Esophagus squamous epithelium (tissue), 5 donors: ENCODE measurements at places on chromosomes 12 and 14.

DNA sequence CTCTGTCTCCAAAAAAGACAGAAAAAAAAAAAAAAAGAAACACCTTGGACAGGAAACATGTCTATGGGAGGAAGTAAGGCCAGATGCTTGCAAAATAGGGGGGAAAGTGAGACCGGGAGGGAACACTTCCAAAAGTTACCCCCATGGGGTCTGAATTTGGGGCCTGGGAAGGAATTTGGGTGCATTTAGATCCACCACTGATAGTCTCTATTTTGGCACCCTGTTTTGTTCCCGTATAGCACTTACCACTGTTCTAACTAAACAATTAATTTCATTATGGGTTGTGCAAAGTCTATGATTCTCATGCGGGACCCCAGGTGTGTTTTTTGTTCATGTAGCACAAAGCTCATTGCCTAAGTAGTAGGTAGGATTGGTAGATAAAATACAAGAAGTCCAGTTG, 1.4 kb upstream of the MLEC start:
- DNase-seq = no peak

DNA sequence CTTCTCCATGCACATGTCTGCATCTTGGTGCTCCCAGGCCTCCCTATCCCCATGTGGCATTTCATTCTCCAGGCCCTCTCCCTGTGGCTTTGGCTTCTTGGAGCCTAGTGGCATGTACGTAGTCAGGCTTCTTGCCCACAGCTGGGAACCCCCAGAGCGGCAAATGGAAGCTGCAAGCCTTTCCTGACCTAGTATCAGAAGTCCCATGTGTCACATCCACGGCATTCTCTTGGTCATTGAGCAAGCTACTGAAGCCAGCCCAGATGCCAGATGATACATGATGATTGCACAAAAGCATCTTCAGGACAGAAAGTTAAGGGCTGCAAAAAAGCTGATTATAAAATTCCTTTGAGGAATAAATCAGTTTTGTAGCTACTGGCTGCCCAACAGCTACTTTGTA, 154.9 kb downstream of the PELI2 start:
- DNase-seq = no peak

- DNase-seq = no peak
These were observed 216.0 kb upstream of the DAAM1 start for GRCh38 chr14:58972233-58973017.

- no peak for DNase-seq
These were observed 7.5 kb downstream of the VTI1B start for GRCh38 chr14:67666750-67667449.

DNA sequence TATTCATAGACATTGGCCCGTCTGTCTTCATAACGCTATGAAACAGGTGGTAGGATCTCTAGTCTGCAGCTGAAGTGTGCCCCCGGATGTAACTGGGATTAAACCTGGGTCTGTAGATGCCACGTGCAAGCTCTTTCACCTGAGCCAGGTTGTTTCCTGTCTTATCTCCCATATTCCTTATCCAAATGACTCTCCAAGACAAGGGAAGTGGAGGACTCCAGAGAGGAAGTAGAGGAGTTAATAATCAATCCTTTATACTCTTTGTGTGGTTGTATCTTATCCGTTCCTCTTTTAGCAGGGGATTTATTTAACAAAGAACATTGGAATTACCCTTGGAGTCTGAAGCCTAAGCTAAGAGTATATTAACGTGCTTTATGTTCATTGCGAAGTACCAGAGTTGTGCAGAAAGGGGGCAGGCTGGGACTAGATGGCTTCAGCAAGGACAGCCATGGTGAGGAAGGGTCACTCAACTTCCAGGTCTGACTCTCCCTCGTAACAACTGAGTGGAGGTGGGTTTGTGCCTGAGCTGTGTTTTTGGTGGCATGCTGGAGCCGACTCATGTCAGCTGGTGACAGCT, 82.8 kb downstream of the RIN3 start:
- DNase-seq = no peak

- DNase-seq = no peak
These were observed 50.8 kb downstream of the ARL1 start for GRCh38 chr12:101356794-101357193.

GRCh38 chr12:104313568-104314241, 10.2 kb downstream of the EID3 start:
- DNase-seq = no peak

DNA sequence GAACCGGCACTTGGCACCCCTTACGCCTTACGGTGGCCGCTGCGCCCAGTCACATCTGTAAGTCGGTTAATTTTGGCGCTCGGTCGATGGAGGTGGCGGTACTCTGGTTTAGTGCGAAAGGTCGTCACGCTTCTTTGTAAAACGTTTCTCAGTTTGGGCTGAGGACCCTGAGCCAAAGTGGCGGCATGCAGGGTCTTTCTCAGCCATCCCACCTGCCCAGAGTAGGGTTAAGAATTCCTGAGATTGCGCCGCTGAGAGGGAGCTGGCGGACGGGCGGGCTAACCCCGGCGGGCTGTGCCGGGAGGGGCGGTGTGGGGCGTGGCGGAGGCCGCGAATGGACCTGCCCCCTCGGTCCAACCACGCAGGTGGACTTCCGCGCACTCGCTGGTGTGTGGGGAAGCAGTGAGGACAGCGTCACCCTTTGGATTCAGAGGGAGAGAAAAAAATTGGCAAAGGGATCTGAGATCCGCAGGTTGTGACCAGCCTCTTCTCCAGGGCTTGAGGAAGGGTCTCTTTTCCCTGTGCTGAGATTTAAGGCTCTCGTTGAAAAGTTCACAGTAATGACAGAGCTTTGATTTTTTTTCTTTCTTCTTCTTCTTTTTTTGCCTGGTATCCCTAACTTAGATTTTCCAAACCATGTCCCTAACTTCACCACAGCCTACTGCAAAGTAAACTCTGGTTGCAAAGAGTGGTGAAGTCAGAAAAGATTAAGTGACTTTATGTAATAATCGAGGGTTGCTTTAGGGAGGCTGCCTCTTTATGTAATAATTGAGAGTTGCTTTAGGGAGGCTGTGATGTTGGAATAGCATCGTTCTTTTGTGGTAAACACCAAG, 602 bp upstream of the FBXO33 start:
- DNase-seq = peak; percentile 75

DNA sequence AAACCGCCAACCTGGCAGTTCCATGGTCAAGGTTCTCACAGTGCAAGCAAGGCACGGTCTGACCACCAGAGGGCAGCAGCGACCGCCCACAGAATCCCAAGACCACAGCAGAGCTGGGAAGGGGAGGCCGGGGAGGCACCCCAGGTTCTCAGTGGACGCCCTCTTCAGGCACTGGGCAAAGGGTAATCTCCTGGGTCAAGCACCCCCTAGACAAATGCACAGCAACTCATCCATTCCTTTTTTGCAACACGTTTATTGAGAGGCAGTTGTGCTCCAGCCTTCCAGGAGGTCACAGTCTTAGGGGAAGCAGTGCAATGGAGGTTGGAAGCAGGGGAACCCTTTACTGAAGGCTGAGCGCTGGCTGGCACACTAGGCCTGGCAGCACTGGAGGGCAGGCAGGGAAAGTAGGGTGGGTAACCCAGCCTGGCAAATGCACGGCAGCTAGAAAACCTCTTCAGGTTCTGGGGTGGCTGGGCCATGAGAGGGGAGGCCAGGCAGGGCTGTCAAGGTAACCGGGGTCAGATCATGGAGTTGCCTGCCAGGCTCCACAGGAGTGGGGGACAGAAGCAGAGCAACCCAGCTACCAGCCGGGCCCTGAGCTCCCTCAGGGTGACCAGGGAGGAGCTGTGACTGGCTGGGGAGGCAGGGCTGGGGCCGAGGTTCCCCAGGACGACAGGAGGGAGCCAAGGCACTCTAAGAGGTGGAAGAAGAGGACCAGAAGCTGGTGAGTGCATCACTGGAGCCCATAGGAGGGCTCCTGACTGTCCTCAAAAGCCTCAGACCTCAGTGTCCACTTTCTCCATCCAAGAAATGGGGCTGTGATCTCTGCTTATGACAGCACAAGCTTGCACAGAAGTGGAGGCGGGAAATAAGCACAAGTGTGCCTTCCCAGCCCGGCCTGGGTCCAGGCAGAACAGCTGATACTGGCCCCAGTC, 1.8 kb upstream of the RHOF start:
- no peak for DNase-seq

GRCh38 chr12:82605115-82605514, 81.6 kb upstream of the TMTC2 start:
- no peak for DNase-seq

DNA sequence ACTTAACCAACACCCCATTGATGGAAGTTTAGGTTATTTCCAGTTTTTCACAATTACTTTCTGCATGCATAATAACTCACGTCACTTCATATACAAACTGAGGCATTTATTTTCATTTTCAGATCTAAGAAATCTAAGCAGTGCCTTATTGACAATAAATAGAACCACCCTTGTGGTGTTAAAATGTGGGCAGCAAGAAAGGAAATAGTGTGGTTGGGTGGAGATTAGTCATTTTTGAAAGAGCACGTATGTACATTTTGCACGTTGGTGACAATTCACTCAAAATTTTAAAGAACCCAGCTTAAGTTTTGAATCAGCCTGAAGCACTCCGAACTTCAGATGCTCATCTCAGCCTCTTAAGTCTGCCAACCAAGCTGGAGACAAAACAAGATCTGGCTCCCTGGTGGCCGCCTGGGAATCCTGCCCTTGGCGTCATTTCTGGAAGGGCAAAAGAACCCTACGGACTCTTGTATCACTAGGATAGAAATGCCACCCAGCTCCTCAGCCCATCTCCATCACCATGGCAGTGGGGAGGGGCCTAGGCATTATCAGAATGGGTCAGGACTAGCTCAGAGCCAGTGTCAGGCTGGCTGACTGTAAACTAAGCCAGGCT, 89.5 kb upstream of the BCL2L14 start:
- DNase-seq = no peak

- DNase-seq = no peak
These were observed 55.4 kb downstream of the TMEM121 start for GRCh38 chr14:105581551-105582341.

DNA sequence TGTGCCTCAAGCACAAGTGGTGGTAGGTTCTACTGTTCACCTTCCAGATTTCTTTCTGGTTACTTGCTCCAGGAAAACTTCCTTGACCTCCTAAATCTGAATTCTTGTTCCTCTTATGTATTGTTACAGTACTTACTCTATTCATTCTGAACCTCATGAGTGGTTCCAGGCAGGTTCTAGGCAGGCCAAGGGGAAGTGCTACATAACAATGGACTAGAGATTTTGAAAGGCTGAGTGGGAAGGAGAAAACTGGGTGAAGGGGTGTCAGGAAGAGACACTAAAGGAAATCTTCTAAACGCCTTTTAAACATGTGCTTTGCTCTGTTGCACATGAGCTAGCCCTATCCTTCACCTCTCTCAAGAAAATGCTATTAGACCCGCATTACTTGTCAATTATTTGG, 1.6 kb downstream of the YARS2 start:
- DNase-seq = no peak

GRCh38 chr14:55603401-55603953, 23.5 kb downstream of the KTN1 start:
- no peak for DNase-seq

- no peak for DNase-seq
These were observed 530.1 kb downstream of the NRXN3 start for GRCh38 chr14:78700236-78700635.

DNA sequence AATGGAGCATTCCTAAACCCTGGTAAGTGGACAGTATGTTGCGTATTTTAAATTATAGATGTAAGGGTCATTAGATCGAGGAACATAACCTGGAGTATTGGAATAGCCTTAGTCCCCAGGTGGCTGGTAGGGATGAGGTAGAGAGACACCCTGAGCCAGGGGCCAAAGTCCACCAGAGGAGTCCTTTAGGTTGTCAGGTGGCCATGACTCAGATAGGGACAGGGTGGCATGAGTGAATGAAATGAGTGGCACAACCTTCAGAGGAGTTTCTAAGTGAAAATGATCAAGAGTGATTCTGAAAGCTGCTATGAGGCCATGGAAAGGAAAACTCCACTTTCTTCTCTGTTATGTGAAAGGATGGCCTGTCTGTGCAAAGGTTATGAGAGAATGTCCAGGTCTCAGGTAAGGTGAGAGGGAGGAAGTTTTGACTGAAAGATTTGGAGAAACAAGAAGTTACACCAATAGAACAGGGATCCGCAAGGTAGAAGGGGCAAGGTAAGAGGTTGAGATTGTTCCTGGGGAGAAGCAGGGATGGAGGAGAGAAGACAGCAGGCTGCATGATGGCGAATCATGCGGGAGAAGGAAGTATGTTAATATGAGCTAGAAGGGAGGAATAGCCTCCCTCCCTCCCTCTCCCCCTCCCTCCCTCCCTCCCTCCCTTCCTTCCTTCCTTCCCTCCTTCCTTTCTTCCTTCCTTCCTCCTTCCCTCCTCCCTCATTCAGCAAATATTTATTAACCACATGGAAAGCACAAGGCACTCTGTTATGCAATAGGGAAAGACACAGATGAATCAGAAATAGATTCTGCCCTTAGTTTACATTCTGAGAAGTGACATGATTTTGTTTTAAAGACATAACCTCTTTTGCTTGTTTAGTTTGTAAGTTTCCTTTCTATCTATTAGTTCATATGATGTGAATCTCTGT, 14.0 kb upstream of the RIPK3 start:
- DNase-seq = no peak

DNA sequence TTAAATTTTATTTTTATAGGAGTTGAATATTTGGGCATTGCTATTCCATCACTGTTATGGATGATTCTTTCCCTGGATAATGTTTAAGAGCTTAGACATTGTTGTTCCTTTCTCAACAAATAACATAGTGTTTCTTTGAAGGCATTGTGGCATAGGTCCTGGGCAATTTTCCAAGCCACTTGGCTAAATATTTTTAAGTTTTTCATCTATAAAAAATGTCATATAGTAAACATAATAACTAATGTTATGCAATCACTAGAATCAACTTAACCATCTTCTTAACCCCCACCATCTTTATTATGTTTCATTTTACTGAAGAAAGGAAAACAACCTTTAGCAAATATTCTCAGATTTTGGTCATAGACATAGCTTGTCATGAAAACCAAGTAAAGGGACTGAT, 600.6 kb upstream of the LMO3 start:
- DNase-seq = no peak

DNA sequence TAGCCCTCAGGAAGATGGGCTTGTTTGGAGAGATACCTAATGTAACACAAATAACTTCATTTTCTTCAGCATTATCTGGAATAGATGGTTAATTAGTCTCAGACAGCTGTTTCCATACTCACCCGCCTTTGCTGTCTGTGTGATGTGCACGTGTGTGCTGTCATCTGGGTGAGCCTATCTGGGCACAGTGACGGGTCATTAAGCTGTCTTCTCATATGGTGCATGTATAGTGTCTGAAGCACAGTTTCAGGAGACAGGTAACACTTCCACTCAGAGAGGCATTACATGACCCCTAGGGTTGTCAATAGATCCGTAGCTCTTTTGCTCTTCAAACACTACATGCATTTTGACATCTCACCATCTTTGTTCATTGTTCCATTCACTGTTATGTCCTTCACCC, 493.3 kb downstream of the APAF1 start:
- no peak for DNase-seq

DNA sequence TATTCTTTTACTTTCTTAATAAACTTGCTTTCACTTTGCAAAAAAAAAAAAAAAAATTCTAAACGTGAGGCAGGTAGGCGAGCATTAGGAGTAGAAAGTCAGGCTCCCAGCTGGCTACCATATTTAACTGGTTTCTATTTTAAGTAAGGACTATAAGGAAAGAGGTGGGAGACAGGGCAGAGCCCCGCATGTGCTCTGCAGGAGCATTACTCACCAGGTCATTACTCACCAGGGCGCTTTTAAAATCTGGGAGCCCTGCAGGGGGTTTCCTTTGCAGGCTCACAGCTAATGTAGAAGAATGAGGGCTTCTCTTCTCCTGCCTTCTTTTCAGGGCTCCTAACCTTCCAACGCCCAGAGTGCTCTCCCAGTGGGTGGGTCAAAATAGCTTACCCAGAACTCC, 14.0 kb upstream of the DPF3 start:
- no peak for DNase-seq
